Hair follicle dermal papilla cell (primary cell): ENCODE measurements at places on chromosomes 3 and 15. TPM values are rescaled to one million over a fixed set of nuclear protein-coding genes. Genes with fewer than 3 reads are reported as not detected.

Gene PDIA3
- 159 and 163 TPM in 2 replicates for total RNA-seq

Gene ERICH6
- total RNA-seq = 0.32 and 0.49 TPM in 2 replicates

Gene SPATA16
- total RNA-seq = not detected in 2 replicates

Gene CFAP20DC
- 2.7 and 4.4 TPM in 2 replicates for total RNA-seq

Gene GOLGA6A
- total RNA-seq = not detected in 2 replicates

Gene GOLGA8G
- total RNA-seq = under 0.01 TPM in 1 of 2 replicates, not detected in the other

Gene CCK
- total RNA-seq = 2.4 and 3.8 TPM in 2 replicates

Gene GFM1
- total RNA-seq = 43.5 and 49.3 TPM in 2 replicates

Gene INSYN1
- total RNA-seq = 3.6 and 6.1 TPM in 2 replicates

Gene MLF1
- total RNA-seq = 8.4 and 8.9 TPM in 2 replicates
